ENCODE measurements at places on chromosomes 6 and 20. TPM values are rescaled to one million over a fixed set of nuclear protein-coding genes. Genes with fewer than 3 reads are reported as not detected.
A peak's percentile ranks its signal among the peaks of the same experiment; 100 is the strongest.

SYNE1 gene
- 141 TPM for total RNA-seq

DNA sequence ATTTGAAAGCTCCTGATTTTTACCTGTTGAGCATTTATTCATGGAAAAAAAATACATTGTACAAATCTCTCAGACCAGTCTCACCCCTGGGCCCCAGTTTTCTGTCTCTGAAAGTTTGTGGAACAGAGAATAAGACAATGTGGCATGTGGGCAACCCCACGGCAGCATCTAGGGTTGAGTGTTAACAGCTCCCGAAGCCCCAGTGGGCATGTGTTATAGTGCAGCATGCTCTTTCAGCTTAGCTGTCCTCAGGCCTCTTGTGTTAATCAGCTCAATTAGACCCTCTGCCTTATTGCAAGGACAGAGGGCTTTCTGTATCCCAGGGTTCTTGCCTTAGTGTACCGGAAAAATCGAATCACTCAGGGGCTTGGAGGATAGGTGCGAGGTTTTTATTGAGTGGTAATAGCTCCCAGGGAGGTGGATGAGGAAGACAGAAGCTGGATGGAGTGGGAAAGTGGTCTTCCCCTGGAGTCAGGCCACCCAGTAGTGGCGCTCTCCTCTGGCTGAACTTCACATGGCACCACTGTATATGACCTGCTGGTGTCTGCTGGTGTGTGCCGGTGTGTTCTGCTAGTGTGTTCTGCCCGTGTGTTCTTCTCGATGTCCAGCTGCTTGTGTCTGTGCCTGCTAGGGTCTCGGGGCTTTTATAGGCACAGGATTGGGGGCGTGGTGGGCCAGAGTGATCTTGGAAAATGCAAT, 382.8 kb downstream of the EPM2A start:
- DNase-seq = no peak

DNA sequence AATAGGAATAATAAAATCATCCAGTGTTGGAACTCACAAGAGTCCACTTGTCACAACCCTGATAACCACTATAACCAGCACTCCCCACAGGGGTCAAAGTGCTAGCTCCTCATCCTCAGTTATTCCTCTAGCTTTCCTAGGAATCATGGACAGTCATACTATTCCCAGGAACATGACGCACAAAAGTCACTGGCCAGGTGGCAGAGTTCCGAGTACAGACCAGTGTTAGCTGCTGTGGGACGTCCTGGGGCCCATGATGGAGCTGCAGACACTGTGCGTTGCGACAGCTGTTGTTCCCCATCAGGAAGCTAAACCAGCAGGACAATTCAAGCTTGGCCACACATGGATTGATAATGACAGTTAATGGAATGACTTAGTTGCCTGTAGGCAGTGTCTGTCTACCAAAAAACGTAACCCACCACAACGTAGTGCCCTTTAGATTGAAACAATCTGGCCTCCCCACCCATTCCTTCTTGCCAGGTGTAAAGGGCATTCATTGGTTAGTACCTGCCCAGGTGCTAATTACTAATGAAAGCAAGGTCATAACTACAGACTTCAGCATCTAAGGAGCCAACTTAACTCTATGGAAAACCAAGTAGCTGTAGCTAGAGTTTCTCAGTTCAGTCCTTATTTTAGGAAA, 17.4 kb downstream of the EZR start:
- peak; percentile 69 for DNase-seq

GRCh38 chr6:13766201-13766634, 48.1 kb downstream of the MCUR1 start:
- no peak for DNase-seq

DNA sequence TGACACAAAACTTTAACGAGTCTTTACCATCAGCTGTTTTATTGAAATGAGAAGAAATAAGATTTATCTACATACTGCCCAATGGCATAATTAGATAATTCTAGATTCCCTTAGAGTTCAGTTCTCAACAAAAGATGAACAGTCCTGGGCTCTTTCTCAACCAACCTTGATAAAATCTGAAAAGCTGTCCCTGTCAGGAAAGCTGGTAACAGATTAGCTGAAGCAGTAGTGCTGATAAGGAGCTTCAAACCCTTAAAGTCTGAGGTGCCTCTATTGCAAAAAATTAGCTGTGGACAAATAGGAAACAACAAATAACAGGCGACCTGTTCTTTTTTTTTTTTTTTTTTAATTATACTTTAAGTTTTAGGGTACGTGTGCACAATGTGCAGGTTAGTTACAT, 35.9 kb upstream of the FAM135A start:
- no peak for DNase-seq

GRCh38 chr20:33441142-33441955, 2.2 kb downstream of the SNTA1 start:
- DNase-seq = no peak

PPP1R16B gene
- total RNA-seq = 5.5 TPM

SSTR4 gene
- total RNA-seq = not detected

GTF2H4 gene
- 15.5 TPM for total RNA-seq

DNA sequence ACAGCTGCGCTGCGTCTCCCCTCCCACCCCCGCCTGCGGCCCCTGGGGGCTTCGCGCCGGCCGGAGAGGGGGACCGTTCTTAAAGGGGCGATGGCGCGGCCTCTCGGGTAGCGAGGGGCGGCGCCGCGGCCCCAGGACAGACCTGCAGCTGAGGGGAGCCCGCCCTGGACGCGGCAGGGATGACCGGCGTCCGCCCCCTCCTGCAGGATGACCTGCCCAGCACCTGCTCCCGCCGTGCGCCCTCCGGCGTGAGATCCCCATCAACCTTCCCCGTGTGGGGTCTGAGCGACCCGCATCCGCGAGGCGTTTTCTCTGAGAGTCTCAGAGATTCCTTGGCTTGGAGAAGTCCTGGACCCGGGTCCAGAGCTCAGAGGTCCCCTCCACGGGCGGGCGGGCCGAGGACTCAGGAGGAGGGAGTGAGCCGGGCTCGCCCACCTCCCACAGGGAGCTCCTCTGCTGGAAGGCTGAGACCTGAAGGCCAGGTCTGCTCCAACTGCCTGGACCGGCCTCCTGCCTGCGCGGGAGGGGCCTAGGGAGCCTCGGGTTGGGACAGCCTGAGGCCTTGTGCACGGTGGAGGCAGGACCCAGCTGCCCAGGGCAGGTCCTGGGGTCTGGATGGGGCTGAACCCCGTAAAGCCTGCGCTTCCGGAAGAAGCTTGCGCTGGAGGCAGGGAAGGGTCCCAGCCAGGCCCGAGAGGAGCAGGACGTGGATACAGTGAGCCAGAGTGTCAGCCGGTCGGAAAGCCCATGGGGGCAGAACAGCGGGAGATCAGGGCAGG, 532 bp upstream of the NKAIN4 start:
- peak; percentile 72 for DNase-seq

SLC17A1 gene
- total RNA-seq = not detected

GRCh38 chr20:23445596-23446217, 6.2 kb downstream of the CSTL1 start:
- DNase-seq = no peak
